A549 (cell line): ENCODE measurements at places on chromosomes 5 and 9. TPM values are rescaled to one million over a fixed set of nuclear protein-coding genes. Genes with fewer than 3 reads are reported as not detected.

- peak; percentile 60 for DNase-seq
These were observed 23.4 kb downstream of the MEGF10 start for GRCh38 chr5:127313847-127314473.

The CDX1 gene
- polyA plus RNA-seq: not detected in 3 replicates

GRCh38 chr5:96509721-96510350, 76.8 kb upstream of the PCSK1 start:
- DNase-seq: peak; percentile 87

DNA sequence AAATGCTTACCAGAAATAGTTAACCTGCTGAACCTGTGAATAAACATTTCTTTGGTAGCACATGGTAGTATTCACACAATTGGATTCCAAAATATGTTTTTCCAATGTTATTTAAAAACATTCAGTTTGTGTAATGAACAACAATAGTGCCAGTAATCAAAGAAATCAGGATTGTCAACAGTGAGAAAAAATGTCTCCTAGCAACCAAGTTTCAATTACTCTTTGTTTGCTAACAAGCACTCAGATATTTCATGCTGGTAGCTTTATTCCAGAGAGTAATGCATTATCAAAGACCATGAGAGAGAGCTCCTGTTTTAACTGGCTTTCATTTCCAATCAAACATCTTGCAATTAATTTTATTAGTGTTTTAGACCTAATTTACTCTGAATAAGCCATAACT, 768.1 kb upstream of the GRAMD2B start:
- no peak for DNase-seq

DNA sequence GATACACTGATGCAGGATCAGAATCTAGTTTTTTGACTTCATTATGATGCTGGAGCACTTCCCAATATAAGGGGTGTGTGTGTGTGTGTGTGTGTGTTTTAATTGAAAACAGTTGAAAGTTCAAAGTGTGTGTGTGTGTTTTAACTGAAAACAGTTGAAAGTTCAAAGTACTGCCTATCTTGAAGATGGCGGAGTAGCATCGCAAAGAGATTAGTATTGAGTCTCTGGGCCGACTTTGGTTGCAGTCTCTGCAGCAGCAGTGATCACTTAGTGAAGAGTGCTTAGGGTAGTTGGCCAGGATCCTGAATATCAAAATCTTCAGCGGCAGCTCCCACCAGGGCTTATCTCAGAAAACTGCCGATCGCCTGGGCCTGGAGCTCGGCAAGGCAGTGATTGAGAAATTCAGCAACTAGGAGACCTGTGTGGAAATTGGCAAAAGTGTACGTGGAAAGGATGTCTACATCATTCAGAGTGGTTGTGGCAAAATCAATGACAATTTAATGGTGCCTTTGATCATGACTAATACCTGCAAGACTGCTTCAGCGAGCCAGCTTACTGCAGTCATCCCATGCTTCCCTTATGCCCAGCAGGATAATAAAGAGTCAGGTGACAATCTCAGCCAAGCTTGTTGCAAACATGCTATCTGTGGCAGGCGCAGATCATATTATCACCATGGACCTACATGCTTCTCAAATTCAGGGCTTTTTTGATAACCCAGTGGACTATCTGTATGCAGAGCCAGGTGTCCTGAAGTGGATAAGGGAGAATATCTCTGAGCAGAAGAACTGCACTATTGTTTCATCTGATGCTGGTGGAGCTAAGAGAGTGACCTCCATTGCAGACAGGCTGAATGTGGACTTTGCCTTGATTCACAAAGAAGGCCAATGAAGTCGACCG, 7.3 kb upstream of the SCAI start:
- DNase-seq: no peak

- no peak for DNase-seq
These were observed 62.0 kb upstream of the GLRX start for GRCh38 chr5:95884511-95884910.

The ACTBL2 gene
- 0.06 to 0.11 TPM (median 0.09 TPM) in 3 replicates for polyA plus RNA-seq

The IRX1 gene
- not detected in 3 replicates for polyA plus RNA-seq

The DMRT3 gene
- polyA plus RNA-seq: not detected in 3 replicates

The GFRA3 gene
- 0.04 to 0.07 TPM in 2 of 3 replicates, not detected in the other for polyA plus RNA-seq

The KIAA0825 gene
- polyA plus RNA-seq: 0.54 to 0.75 TPM (median 0.57 TPM) in 3 replicates

GRCh38 chr9:91086657-91087461, 274.9 kb downstream of the AUH start:
- DNase-seq: no peak

The NRARP gene
- polyA plus RNA-seq: 1.3 to 1.4 TPM (median 1.3 TPM) in 3 replicates

DNA sequence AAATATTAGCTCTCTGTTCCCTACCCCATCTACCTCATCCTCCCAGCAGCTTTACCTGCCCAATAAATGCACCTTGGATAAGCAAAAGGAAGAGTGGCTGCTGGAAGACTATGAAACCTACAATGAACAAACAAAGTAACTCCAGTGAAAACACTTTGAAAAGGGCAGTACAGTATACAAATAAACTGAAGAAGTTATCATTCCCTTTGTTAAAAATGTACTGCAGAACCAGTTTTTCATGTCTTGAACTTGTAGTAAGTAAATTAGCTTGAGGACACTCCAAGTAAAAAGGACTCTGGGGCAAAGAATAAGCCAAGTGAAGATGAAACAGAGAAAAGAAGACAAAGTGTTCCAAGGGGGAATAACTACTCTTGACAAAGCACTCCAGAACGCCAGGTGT, 457.1 kb downstream of the DTWD2 start:
- no peak for DNase-seq

- DNase-seq: no peak
These were observed 35.6 kb downstream of the TTC39B start for GRCh38 chr9:15271403-15271802.

DNA sequence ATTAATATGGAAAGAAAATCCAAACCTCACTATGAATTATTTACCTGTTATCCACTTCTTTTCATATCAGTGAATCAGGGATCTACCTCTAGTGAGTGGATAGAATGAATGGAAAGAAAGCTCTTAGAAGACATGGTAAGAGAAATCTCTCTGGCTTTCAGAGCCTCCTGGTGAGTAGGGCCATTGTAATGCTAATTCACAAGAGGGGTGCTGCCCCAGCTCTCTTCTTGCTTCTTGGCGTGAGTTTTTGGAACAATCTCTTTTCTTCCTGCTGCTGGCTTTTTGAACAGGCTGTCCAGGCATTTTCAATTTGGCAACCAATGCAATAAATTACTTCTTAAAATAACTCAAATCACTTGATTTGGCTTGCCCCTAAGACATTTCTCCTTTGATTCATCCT, 49.9 kb upstream of the KCNN2 start:
- DNase-seq: no peak

The IFNA2 gene
- polyA plus RNA-seq: not detected in 3 replicates

DNA sequence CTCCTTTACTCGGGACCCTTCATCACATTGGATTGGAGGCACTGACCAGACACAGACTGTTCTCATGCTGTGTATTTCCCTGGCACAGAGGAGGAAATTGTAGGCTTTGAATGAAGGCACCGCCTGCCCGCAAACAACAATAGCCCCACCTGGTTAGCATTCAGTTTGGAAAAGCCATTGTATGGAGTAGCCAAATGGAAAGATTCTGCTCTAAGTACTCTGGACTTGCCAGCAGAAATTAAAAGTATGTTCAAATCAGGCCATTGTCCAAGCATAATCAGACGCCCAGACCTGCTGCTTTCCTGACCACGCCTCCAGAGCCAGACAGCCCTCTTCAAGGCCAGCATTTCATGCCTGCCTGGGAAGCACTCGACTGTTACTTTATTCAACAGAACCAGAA, 8.0 kb upstream of the SEMA4D start:
- no peak for DNase-seq

- no peak for DNase-seq
These were observed 1941.1 kb upstream of the C9orf72 start for GRCh38 chr9:29514336-29514735.

DNA sequence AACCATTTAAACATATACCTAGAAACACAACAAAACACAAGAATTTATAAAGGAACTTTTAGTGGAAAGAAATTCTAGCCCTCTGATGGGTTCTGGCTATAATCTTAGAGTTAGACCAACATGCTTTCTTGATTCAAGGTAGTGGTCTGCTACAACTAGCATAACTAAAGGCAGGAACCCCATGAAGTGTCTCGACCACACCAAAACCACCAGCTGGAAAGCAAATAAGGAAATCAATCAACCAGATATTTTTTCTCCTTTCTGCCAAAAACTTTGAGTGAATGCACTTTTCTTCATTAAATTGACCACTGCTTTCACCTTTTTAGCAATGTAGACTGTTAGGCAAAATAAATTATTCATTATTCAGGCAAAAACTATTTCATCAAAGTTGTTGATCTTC, 346.4 kb downstream of the EBF1 start:
- no peak for DNase-seq

DNA sequence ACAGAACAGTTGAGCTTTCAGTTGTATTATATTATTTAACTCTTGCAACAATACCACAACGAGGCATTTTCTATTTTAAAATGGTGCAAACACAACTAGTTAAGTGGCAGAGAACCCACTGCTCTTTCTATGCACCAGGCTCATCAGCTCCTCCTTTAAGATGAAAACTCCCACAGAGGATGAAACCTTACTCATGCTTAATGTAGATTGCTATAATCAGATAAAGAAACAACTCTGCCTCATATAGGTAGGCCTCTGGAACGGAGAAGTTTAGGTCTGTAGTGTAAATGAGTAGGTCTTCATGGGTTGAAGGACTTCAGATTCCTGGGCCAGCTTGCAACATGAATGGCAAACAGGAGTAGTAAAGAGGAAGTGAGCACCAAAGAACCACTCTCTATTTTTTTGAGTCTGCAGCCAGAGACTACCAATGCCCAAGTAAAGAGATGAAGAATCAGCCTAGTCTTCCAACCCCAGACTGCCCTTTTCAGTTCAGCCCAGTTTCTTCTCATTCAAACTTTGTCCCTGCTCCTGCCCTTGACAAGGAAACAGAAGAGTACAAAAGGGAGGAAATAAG, 33.9 kb downstream of the HACD4 start:
- DNase-seq: no peak

The TARS1 gene
- 287 to 324 TPM (median 293 TPM) in 3 replicates for polyA plus RNA-seq

- DNase-seq: no peak
These were observed 45.1 kb downstream of the BNC2 start for GRCh38 chr9:16825331-16825725.

DNA sequence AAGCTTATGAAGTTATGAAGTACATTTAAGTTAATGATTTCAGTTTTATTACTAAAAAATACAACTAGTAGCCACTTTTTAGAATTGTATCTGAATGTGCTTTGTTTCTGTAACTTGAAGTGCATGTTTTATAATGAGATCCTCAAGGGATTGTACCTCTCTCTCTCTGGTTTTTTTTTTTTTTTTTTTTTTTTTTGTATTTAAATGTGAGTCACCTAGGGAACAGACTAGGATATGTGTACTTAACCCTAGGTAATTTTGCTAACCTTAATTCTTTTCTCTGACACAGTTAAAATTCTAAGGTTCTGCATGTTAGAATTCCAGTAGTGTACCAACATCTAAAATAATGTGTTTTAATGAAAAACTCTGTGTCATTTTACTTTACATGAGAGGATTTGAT, 59.5 kb downstream of the CDC42SE2 start:
- DNase-seq: no peak

GRCh38 chr5:321726-322251, 275 bp downstream of the AHRR start:
- no peak for DNase-seq

- no peak for DNase-seq
These were observed 7.8 kb downstream of the KCNV2 start for GRCh38 chr9:2725126-2725525.

DNA sequence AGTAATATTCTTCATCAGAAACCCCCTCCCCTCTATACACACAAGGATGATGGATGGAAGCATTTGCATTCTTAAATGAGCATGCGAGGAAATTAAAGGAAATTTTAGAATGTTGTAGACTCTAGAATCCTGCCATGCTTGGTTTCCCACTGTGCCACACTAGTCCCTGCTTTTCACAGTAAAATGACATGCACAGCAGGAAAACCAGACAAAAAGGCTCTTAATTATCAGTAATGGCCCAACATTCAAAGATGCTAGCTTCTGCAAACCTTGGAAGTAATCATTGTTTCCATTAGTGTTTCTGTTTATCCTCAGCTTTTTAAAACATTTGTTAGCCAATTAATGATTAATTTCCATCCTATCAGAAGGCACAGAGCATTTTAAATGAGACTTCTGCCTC, 255.8 kb downstream of the SLCO4C1 start:
- DNase-seq: no peak

DNA sequence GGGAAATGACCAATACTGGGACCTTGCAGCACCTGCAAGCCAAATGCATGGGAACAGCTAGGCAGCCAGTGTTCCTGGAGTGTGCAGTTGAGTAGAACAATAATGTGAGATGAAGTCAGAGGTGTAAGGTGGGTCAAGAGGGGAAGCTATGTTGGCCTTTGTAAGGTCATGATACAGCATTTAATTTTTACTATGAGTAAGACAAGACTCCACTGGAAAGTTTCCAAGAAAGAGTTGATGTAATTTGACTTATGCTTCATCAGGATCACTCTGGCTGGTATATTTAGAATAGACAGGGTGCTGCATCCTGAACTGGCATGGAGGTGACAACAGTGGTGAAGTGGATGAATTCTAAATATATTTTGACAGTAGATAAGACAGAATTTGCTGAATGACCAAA, 744.8 kb downstream of the KCTD16 start:
- no peak for DNase-seq

The AMBP gene
- 6.1 to 9.2 TPM (median 6.8 TPM) in 3 replicates for polyA plus RNA-seq

The GFI1B gene
- not detected in 3 replicates for polyA plus RNA-seq

- DNase-seq: no peak
These were observed 132.1 kb downstream of the PALM2AKAP2 start for GRCh38 chr9:109912082-109912582.

The ANKRD55 gene
- 0.05 to 0.12 TPM (median 0.10 TPM) in 3 replicates for polyA plus RNA-seq

- DNase-seq: no peak
These were observed 44.8 kb upstream of the TRIM36 start for GRCh38 chr5:115214541-115214940.

- DNase-seq: no peak
These were observed 22.4 kb downstream of the ZDHHC11B start for GRCh38 chr5:761854-762710.

The PCDHB15 gene
- polyA plus RNA-seq: 0.04 to 0.12 TPM (median 0.05 TPM) in 3 replicates

DNA sequence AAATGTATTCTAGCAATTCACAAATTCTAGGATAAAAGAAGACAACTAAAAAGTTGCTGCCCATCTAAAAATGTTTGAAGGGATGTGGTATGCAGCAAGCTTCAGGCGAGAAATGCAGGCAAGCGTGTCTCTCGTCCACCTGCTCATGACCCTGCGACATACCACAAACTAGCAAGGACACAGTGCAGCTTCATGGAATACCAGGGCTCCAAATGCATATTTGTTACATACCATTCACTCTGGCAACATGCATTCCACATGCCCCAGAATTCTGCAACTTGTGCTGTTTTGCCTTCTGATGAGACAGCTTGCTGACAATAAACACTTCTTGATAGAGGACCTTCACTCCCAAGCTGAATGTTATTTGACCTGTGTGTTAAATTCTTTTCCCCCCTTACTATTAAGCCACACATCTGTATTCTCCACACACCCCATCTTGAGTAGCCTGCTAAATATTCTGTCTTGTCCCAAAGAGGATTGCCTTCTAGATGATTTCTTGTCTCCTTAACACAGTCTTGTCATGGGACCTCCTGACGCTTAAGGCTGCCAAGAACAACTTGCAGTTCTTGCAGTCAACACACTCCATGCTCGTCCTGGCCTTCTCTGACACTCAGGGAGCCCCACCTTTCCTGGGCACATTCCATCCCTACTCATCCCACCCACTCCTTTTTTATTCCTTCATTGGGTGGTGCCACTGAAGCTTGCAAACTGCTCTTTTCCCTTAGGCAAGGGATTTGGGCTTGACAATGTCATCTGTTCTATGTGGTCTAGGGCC, 340.5 kb downstream of the PIK3R1 start:
- DNase-seq: no peak
